ENCODE measurements at places on chromosomes 3 and 15. TPM values are rescaled to one million over a fixed set of nuclear protein-coding genes. Genes with fewer than 3 reads are reported as not detected.

The IMPG2 gene
- 0.54 TPM for total RNA-seq

The PLSCR2 gene
- 0.18 TPM for total RNA-seq

The NTRK3 gene
- total RNA-seq, result under 0.01 TPM

The CSPG5 gene
- total RNA-seq, result 0.45 TPM

The SEC22C gene
- 58.3 TPM for total RNA-seq

The GTF2E1 gene
- 21.7 TPM for total RNA-seq

The PATL2 gene
- total RNA-seq, result 0.09 TPM

The SPTSSB gene
- not detected for total RNA-seq

The FETUB gene
- not detected for total RNA-seq

The ADAMTS9 gene
- total RNA-seq, result 31.2 TPM

The RTP1 gene
- total RNA-seq, result not detected

The MUC20 gene
- total RNA-seq, result 0.09 TPM

The KBTBD13 gene
- total RNA-seq, result not detected

The PLA2G4D gene
- not detected for total RNA-seq

The LMAN1L gene
- total RNA-seq, result not detected

The MAP6D1 gene
- 0.75 TPM for total RNA-seq

The SPINT1 gene
- 0.56 TPM for total RNA-seq

The GOLGA8S gene
- 0.09 TPM for total RNA-seq

The FAM107A gene
- 5.4 TPM for total RNA-seq

The RNU5B-1 gene
- total RNA-seq, result not detected

The GOLGA8G gene
- not detected for total RNA-seq

The ACP3 gene
- not detected for total RNA-seq

The KCNH8 gene
- total RNA-seq, result not detected

The SLC7A14 gene
- 1.6 TPM for total RNA-seq

The ZNF80 gene
- not detected for total RNA-seq

The PROK2 gene
- total RNA-seq, result not detected

The ITGA11 gene
- 0.54 TPM for total RNA-seq

The GOLGA6L7 gene
- total RNA-seq, result not detected

The ARGFX gene
- total RNA-seq, result not detected

The CDHR4 gene
- total RNA-seq, result not detected

The SHISA5 gene
- 118 TPM for total RNA-seq

The SNTN gene
- not detected for total RNA-seq

The GPR15 gene
- total RNA-seq, result not detected

The LRTM1 gene
- total RNA-seq, result not detected

The GABRB3 gene
- not detected for total RNA-seq

The ACAD11 gene
- 29.8 TPM for total RNA-seq

The LDHAL6B gene
- total RNA-seq, result not detected

The SYNPR gene
- total RNA-seq, result not detected

The DNAJB11 gene
- 59.7 TPM for total RNA-seq

The TMEM42 gene
- 9.0 TPM for total RNA-seq

The RARRES1 gene
- total RNA-seq, result 4.2 TPM

The AMOTL2 gene
- total RNA-seq, result 70.4 TPM

The COPS2 gene
- total RNA-seq, result 83.6 TPM

The CELF6 gene
- total RNA-seq, result not detected

The A4GNT gene
- not detected for total RNA-seq

Data from endothelial cell of coronary artery (primary cell).